NCI-H2081 treated with DMSO at 0.1 percent for 48 hours (cell line): ENCODE measurements at places on chromosomes 5 and 9.

DNA sequence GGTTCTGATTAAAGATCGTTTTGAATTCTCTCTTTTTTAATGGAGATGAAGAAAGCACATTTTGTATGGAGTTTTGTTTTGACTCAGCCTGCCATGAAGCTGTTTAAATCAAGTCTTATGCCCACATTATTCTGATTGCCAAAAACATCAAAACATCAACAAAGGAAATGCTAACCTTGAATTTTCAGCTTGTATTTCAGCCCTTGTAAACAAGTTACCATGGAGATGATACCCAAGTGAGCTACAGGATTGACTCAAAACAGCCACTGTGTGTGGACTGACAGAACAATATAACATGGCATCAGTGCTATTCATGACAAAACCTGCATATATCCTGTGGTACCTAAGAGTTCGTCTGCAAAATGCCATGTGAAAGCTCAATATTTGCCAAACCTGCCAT lies 1581.0 kb downstream of the MAT2B start:
- DNase-seq: no peak

DNA sequence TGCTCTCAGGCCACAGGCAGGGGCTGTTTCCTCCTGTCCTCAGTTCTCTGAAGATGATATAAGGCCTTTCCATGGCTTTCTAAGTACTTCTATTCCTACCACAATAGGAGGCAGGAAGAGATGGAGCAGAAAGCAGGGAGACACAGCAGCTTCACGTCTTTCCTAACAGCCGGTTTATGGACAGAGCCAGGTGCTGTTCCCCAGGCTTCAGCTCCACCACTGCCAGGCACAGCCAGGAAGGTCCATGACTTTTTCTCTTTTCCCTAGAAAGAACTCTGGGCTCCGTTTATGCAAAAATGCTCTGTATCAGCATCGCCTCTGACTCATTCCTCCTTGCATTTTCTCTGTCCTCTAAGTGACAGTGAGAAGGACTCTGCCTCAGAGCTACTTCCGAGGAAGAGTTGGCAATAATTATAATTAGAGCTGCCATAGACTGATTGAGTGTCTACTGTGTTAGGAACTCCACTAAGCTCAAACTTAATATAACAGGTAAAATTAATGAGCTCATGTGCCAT lies 478.5 kb downstream of the RASEF start:
- no peak for DNase-seq

- DNase-seq: no peak
Observed at GRCh38 chr5:158313733-158314464, 455.0 kb upstream of the CLINT1 start.

DNA sequence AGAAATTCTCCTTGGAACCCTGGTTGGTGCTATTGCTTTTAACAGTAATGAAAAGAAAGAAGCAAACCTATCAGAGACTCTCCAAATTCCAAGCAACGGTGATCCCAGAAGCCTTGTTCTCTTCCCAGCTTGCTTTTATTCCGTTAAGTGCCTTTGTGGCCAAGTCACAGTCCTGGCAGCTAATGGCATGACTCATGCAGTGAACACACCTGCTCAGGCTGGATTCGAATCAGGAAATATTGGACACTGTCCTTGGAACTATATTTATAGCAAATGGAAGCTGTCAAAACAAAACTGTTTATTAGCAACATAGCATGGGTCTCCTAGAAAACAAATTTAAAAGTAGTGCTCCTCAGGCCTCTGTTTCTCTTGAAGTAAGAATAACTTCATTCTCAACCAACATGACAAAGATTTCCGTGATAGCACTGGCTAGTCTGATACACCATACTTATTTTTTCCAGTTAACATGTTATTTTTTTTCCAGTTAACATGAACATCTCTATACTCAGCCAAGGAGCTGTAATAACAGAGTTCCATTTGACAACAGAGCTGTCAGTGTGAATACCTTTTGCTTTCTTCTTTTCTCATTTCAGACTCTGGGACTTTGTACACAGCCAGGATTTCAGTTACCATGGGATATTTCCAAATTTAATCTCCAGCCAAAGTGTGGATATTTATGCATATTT lies 502.4 kb downstream of the GADD45G start:
- DNase-seq: peak; percentile 43

GRCh38 chr5:138353560-138354080 lies 1.1 kb downstream of the KDM3B start:
- DNase-seq: no peak

DNA sequence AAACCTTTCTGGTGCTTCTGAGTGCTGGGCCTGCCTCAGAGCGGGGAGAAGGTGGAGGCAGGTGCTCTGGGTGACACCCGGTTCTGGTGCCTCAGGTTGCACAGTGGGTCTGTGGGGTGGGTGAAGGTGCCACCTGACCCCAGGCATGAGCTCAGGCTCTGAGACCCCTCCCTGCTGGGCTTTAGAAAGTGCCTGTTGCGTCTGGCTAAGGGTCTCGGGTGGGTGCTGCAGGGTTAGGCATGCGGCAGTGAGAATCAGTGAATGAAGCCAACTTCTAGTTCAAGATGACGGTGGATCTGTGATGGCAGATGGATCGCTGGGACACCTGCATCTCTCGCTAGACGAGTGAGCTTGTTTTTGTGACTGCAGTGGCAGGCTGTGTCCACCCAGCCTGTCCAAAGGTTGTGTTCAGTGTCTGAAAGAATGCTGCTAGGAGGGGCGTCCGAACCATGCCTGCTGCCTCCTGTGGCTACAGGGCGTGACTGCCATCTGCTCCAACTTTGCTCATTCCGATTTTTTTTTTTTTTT lies 5.0 kb downstream of the SQSTM1 start:
- DNase-seq: no peak

GRCh38 chr5:18712936-18713485 lies 1078.8 kb downstream of the TAF11L14 start:
- DNase-seq: no peak
